ENCODE measurements at places on chromosomes 7 and 10. TPM values are rescaled to one million over a fixed set of nuclear protein-coding genes. Genes with fewer than 3 reads are reported as not detected.

IFIT2 gene
- total RNA-seq = 31.6 TPM

SMARCD3 gene
- total RNA-seq = 27.8 TPM

GLI3 gene
- 3.7 TPM for total RNA-seq

GRCh38 chr7:6338551-6339274, 66.3 kb upstream of the CYTH3 start:
- no peak overlapping the region for H3K27ac ChIP-seq
- no peak for DNase-seq
- H3K4me1 ChIP-seq = no peaks in the 10 kb centered on the region
- H3K36me3 ChIP-seq = no peaks in the 10 kb centered on the region

DNA sequence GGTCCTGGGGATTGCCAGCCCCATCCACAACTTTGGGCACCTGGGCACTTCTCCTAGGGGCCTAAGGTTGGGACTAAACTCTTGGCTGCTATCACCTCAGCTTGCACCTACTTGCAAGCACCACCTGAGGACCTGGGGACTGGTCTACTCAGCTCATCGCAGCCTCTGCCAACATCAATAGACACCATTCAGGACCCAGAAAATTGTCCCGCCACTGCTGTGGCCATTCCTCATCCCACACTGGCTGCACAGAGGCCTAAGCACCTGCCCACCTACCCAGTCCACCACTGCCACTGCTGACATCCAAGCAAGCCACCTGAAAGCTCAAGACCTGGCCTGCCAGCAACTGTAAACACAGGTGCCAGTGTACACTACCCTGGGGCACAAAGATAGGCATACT, 234.1 kb downstream of the STK31 start:
- no peak overlapping the region for H3K4me3 ChIP-seq
- no peak overlapping the region for H3K27ac ChIP-seq
- no peak for DNase-seq
- no peaks in the 10 kb centered on the region for H3K27me3 ChIP-seq

DNA sequence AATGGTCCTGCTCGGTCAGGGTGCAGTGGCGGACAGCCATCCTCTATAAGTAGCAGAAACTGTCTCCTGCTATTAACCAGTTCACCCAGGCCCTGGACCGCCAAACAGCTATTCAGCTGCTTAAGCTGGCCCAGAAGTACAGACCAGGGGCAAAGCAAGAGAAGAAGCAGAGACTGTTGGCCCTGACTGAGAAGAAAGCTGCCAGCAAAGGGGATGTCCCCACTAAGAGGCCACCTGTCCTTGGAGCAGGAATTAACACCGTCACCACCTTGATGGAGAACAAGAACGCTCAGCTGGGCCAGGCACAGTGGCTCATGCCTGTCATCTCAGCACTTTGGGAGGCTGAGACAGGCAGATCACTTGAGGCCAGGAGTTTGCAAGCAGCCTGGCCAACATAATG, 5.6 kb upstream of the NSUN5 start:
- H3K27me3 ChIP-seq = no peaks in the 10 kb centered on the region
- H3K4me3 ChIP-seq = no peak overlapping the region
- no peak overlapping the region for H3K27ac ChIP-seq
- H3K36me3 ChIP-seq = no peaks in the 10 kb centered on the region
- no peak for DNase-seq

DNA sequence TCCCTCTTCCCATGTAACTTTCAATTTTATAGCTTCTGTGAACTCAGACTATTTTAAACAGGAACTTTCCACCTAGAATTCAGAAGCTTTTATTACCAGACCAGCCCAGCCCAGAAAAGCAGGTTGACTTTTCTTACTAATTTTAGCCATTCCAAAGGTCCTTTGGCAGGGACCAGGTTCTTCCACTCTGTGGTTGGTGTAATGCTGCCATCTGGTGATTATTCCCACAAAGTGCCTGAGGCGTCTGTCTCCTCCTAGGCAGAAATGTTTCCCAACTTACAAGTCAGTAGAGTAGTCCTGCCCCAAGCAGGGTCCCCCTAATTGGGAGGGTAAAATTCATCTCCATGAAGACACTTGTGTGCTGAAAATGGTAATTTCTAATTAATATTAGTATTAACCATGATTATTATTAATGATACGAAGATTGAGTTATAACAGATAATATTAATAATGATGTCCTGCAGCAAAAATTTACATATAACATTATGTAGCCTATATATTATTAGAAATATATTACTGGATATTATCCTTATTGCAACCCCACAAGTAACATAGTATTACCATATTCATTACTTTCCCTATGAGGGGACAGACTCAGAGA, 53.0 kb upstream of the PPP1R17 start:
- no peaks in the 10 kb centered on the region for H3K4me1 ChIP-seq
- peak; percentile 54 for DNase-seq
- H3K27ac ChIP-seq = no peak overlapping the region
- H3K36me3 ChIP-seq = no peaks in the 10 kb centered on the region
- H3K4me3 ChIP-seq = no peak overlapping the region
